Dorsolateral prefrontal cortex (tissue), 122 donors: ENCODE measurements at places on chromosomes 1 and 21.

DNA sequence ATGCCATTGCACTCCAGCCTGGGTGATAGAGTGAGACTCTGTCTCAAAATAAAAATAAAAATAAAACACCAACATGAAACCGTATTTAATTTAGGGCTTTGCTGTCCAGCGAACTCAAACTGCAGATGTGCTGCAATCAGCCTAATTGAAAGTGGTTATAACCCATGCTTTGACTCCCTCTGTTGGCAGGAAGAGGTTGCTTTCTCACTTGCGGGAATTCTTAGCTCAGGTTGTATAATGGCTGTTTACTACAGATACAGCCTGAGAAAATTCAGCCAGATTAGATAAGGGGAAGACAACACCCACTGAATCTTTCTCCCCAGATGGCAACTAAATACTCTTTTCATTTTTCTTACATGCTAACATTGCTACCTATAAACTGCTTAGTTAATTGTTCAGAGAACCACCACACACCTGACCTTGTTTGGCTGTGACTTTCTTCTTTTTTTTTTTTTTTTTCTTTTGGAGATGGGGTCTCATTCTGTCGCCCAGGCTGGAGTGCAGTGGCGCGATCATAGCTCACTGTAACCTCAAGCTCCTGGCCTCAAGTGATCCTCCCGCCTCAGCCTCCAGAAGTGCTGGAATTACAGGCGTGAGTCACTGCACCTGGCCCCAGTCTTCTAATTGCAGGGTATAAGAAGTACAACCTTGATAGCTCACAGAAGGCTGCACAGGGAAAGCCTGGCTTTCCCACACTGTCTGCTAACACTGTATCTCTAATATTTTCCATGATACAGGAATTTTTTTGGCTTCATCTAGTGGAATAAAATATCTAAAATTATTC, 34.6 kb downstream of the DNTTIP2 start:
- peak; percentile 8 for DNase-seq

DNA sequence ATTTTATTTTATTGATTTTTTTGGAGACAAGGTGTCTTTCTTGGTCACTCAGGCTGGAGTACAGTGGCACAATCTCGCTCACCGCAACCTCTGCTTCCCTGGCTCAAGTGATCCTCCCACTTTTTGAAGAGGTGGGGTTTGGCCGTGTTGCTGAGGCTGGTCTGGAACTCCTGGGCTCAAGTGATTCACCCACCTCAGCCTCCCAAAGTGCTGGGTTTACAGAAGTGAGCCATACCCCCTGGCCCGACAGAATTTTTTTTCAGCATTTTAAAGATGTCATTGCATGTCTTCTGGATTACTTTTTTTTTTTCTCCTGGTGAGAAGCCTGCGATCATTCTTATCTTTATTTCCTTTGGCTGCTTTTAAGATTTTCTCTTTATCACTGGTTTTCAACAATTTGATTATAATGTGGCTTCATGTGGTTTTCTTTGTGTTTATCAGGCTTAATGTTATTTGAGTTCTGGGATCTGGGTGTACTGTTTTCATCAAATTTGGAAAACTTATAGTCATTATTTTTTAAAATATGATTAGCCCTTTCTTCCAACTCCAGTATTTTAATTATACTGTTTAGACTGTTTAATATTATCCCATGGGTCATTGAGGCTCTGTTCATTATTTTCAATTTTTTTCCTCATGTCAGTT, 23.1 kb upstream of the PTBP2 start:
- no peak for DNase-seq

GRCh38 chr1:223486366-223486765, 93.2 kb downstream of the CCDC185 start:
- no peak for DNase-seq

GRCh38 chr1:180261524-180262155, 31.6 kb downstream of the LHX4 start:
- DNase-seq: no peak

DNA sequence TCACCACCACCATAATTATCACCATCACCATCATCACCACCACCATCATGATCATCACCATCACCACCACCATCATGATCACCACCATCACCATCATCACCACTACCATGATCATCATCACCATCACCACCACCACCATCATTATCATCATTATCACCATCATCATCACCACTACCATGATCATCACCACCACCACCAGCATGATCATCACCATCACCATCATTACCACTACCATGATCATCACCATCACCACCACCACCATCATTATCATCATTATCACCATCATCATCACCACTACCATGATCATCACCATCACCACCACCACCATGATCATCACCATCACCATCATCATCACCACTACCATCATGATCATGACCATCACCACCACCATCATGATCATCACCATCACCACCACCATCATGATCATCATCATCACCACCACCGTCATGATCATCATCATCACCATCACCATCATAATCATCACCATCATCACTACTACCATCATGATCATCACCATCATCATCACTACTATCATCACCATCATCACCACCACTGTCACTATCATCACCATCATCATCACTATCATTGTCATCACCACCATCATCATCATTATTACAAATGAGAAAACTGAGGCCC, 60.2 kb downstream of the TRABD2B start:
- DNase-seq: no peak

DNA sequence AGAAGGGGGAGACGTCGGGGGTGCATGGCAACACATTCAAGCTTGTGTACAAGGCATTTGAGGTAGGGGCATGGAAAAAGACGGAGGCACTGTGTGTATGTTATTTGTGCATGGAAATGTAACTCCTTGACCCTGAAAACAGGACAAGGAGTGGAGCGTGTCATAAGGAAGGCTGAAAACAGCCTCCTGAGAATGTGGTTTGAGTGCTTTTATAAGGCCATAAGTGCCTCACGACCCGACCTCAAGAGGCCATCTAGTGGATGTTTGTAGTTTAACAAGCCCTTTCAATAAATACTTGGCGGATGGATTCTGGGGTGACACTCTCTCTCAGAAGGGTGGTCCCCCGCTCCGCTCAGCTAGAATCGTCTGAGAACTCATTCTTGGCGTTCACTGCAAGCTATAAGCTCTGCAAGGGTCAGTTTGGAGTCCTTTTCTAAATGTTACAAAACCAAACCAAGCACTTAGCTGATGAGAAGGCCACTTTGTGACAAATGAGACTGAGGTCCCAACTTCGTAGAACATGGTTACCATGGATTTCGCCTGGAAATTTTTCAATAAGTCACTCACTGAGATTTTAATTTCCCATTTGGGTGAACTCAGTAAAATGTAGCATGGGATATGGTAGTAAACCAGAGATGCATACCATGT, 38.8 kb upstream of the CLCA4 start:
- no peak for DNase-seq

DNA sequence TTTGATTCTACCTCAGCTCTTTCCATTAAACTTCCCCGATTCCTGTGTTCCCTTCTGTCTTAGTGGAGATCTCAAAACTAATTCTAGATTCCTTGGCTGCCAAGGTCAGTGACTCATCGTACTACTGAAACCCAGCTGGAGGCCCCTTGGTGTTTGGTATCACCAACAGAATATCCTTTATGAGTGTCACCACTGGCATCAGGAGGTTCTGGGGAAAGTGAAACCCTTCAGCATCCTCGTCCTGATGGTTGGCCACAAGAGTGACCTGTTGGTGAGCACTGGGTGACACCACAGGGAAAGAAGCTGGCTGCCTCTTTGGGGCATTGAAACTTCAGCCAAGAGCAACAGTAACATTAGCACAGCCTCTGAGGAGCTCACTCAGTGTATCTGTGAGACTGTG, 9.6 kb downstream of the RAB42 start:
- DNase-seq: no peak

DNA sequence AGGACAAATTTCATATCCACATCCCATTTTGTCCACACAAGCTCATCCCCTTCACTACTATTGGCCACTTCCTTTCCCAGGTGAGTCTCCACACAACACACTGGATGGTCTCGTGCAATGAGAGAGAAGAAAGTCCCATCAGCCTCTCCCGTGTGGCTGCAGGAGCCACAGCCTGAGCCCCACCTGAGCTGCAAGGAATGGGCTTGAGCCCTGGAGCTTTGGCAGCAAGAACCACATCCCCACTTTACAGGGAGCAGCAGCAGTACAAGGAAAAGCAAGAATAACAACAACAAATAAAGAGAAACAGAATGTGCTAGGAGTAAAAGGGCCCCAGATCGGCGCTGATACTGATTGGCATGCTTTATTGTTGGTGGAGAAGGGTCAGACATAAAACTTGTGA, 117.7 kb downstream of the TPTE start:
- no peak for DNase-seq

DNA sequence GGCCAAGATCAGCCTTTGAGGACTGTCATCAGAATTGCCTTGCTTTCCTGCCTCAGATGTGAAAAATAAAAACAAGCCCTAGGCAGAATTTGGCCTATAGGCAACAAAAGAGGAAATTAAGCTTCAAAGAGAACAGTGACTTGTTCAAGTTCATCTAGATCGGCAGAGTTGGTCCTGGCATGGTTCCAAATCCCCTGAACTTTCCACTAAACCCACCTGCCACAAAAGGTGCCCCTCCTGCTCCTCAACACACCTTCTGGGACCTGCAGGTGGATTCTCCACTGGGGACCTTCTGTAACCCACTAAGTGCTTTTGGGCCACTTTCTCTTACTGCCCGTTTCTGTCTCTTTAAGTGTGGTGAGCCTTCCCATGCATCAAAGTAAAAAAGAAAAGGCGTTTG, 42.5 kb upstream of the LRRN2 start:
- DNase-seq: no peak

- no peak for DNase-seq
These were observed 6.4 kb downstream of the CASZ1 start for GRCh38 chr1:10789803-10790702.

DNA sequence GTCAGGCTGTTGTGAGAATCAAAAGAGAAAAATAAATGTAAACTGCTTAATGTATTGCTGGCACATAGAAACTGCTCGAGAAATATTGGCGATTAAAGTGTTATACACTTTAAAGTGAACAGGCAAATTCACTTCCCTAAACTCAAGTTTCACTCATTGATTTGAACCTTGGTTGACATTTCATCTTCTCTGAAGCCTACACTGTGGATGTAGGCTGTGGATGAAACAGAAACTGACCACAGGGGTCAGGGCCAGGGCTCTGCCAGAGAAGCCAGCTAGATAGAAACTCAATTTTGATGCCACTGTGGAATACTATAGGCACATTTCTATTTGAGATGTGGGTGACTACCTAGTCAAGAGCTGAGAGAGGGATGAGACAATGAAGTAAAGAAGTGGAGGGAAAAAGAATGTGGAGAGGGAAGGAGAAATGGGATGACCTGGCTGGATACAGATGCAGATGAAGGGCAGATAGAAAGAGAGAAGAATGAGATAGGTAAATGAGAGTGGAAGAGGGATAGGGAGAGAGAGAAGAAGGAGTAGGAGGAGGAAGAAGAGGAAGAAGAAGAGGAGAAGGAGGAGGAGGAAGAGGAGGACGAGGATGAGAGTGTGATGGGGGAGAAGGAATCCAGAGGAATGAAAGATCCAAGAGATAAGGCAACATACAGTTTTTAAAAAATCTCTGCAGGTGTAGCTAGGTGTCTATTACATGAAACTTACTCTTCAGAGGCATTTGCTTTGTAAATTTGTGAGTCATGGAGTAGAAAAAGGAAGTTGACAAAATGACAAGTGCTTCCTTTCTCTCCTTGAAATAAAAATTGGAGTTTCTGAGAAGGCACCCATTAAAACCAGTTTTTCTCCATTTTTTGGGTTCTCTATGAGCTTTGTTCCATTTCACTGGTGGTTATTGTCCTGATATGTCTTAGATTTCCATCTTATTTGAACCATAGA, 17.4 kb upstream of the CD1D start:
- no peak for DNase-seq

- DNase-seq: no peak
These were observed 585 bp upstream of the GLRX2 start for GRCh38 chr1:193105821-193106177.

- DNase-seq: no peak
These were observed 7.5 kb upstream of the PRRC2C start for GRCh38 chr1:171477804-171478203.

DNA sequence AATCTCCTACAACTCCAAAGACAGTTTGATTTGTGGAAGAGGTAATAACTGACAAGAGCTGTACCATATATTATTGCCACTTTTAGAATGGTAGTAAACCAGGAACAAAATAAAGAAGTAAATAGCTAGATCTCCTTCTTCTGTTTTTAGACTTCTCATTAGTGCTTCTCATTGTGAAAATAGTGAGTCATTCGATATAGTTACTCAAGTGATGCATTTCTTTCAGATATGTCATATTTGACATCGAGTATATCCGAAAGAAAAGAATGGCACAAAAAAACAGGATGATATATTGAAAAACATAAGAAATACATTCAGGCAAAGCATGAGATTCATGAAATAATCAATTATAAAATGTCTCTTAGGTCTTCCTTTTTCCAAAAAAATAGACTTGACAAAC, 1346.1 kb downstream of the BRINP3 start:
- DNase-seq: no peak
